ENCODE measurements at places on chromosomes 2 and 18.

DNA sequence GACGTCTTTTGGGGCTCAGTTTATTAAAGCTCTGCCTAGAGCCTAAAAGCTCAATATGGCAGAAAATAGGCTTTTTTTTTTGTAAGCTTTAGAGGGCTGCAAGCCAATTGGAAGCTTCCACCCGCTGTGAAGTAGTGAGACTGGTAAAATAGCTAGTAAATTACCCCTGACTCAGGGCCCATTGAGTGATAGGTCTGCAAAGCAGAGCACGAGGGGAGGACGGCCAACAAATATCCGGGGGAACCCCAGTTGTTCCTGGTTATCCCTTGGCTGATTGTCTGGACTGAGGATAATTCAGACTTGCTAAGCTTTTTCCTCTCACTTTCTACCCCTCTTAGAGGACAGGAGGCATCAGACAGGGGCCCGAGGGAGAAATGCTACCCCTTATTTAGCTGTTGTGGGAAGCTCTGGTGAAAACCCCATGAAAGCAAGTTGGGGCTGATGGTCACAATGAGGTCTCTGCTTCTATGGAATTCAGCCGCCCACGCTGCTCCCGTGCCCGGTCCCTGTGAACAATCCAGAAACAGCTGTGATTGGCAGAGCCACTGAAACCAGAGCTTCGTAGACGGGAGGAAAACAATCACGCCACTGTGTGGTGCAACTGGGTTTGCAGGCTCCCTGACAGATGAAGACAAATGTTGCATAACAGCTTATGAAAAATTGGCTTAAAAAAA, 141.9 kb upstream of the LGALSL start:
- DNase-seq = peak; percentile 71

DNA sequence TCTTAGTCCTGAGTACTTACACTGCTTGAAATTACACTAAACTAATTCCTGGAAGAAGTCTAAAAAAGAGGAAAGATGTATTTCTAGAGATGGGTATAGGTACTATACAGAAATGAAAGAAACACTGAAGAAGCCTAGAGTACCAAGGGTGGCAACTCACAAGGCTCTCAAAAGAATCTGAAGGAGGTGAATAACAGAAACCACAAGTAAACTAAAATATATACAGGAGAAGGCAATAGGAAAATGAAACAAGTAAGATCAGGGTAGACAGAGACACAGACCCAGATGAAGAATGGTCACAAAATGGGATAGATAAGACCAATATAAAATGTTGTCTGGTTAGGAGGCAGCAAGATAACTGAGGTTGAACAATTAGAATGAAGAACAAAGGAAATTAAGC, 59.9 kb downstream of the USP37 start:
- no peak for DNase-seq

GRCh38 chr18:67766930-67767329, 250.4 kb upstream of the DSEL start:
- DNase-seq = peak; percentile 40

DNA sequence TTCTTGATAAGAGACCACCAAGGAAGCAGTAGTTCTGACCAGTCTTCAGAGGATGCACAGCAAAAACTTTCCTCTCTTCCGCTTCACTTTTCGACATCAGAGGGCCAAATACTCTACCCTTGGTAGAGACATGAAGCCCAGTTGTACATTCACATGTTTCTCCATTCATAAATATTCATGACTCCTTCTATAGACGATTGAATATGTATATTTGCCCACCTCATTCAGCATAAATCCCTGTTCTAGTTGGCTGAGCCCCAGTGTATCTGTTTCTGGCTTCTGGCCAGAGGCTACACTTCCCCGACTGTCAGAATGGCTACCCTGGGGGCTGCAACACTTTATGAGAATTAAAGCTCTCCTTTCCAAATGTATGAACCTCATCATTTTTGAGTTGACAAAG, 258.5 kb downstream of the ASXL3 start:
- DNase-seq = no peak

DNA sequence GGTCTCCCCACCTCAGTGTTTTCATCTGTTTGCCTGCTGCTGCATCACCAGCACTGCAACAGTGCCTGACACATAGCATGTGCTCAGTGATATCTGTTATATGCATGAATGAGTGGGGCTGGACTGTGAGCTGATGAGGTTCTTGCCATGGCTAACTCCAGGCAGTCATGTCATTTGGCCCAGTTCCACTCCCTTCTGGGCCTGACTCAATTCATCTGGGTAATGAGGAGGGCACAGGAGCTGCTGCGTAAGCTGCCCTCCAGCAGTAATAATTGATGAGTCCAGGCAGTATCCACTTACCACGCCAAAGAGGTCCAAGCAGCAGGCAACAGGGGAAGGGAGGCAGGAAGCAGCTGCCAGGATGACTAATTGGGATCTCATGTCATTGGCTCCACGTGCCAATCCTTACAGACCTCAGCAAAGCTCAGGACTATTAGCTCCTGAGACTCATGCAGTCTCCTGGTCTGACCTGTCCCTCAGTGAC, 34.1 kb upstream of the MAT2A start:
- DNase-seq = peak; percentile 95

GRCh38 chr2:11478899-11479605, 13.1 kb upstream of the E2F6 start:
- DNase-seq = no peak

GRCh38 chr2:43024515-43025011, 201.8 kb downstream of the ZFP36L2 start:
- peak; percentile 36 for DNase-seq

DNA sequence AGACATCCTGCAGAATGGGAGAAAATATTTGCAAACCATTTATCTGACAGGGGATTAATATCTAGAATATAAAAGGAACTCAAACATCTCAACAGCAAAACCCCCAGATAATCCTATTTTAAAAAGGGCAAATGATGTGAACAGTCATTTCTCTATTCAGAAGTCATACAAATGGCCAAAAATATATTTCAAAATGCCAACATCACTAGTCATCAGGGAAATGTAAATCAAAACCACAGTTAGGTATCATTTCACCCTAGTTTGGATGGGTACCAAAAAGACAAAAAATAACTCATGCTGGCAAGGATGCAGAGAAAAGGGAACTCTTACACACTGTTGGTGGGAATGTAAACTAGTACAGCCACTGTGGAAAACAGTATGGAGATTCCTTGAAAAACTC, 70.0 kb downstream of the TBR1 start:
- peak; percentile 58 for DNase-seq

GRCh38 chr2:235135990-235136561, 184.3 kb downstream of the SH3BP4 start:
- peak; percentile 53 for DNase-seq

GRCh38 chr2:84995826-84996225, 24.9 kb downstream of the KCMF1 start:
- DNase-seq = no peak

DNA sequence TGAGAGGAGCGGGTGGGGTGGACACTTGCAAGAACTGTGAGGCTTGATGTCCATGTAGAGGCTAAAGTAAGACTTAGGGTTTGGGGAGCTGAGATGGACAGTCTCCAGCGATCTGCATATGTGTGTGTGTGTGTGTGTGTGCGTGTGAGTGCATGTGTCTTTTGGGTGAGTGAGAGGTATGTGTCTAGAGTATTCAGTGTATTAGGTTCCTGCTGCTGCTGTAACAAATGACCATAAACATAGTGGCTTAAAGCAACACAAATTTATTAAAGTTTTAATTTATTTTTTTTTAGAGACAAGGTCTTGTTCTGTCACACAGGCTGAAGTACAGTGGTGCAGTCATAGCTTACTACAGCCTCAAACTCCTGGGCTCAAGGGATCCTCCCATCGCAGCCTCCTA, 155.4 kb upstream of the SPRED2 start:
- no peak for DNase-seq

- DNase-seq = peak; percentile 46
These were observed 315.9 kb upstream of the THUMPD2 start for GRCh38 chr2:40095000-40095399.

DNA sequence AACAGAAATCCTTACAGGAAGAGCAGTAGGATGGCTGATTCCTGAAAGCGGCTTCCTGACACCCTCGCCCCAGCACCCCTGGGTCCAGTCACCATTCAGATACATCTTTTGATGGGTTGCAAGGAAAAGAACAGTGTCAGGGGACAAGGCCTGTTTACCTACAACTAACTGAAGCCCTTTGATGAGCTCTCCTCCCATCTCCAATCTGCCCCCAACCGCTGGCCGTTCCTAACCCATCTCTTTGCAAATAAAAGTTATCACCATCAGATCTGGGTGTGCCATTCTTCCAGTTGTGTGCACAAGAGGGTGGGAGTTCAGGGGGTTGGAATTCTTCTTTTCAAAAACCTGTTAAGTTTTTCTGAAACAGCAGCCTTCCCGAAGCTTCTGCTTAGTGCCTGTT, 48.9 kb downstream of the ARL4C start:
- DNase-seq = no peak

GRCh38 chr2:43318791-43319190, 92.4 kb upstream of the ZFP36L2 start:
- no peak for DNase-seq

DNA sequence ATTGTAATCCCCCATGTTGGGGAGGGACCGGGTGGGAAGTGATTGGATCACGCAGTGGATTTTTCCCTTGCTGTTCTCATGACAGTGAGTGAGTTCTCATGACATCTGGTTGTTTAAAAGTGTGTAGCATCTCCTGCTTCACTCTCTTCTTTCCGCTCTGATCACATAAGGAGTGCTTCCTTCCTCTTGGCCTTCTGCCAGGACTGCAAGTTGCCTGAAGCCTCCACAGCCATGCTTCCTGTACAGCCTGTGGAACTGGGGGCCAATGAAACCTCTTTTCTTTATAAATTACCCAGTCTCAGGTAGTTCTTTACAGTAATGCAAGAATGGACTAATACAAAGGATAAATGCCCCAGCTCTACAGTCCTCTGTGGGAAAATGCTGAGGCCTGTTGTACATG, 437.5 kb upstream of the NXPH2 start:
- no peak for DNase-seq

DNA sequence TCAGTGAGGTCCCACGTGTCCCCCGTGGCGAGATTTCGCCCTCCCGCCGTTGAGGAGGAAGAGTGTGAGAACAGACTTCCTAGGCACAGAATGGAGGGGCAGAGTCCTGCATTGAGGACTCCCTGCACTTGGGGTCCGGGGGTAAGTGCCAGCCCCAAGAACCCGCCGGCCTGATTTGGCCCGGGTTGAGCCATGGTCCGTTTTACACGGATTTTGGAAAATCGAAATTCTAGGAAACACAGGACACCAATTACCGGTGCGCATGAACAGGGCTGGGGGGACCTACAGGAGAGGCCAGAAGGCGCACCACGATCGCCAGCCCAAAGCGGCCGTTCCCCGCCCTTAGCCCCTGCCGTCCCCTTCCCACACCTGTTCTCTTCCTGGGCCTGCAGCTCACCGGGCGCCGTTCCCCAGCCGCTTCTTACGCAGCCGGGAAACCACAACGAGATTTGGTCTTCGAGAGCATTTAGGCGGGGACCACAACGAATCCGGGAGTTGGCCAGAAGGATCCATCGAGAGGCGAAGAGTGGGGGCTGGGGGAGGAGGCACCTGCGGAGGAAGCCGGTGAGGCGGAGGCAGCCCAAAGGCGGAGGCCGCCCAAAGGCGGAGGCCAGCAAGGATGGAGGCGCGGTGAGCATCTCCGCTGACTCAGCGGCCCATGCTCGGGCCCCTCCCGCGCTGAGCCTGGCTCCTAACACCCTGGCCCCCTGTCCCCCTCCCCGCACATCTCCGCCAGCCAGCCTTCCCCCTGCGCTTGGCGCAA, 464 bp upstream of the TLX2 start:
- DNase-seq = no peak

GRCh38 chr2:47237375-47238334, 82.5 kb upstream of the STPG4 start:
- no peak for DNase-seq

DNA sequence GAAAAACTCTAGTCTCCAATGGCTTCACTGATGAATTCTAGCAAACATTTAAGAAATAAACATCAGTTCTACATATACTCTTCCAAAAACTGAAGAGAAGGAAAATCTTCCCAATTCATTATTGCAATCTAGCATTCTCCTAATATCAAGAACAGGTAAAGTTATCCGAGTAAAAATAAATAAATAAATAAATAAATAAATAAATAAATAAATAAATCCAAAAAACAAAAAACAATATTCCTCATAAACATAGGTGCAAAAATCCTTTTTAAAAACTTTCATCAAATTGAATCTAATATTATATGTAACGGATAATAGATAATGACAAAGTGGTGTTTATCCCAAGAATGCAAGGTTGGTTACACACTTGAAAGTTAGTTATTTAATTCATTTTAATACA, 58.4 kb upstream of the TMEM247 start:
- no peak for DNase-seq

- DNase-seq = no peak
These were observed 1.2 kb downstream of the CNOT11 start for GRCh38 chr2:101253703-101254450.

DNA sequence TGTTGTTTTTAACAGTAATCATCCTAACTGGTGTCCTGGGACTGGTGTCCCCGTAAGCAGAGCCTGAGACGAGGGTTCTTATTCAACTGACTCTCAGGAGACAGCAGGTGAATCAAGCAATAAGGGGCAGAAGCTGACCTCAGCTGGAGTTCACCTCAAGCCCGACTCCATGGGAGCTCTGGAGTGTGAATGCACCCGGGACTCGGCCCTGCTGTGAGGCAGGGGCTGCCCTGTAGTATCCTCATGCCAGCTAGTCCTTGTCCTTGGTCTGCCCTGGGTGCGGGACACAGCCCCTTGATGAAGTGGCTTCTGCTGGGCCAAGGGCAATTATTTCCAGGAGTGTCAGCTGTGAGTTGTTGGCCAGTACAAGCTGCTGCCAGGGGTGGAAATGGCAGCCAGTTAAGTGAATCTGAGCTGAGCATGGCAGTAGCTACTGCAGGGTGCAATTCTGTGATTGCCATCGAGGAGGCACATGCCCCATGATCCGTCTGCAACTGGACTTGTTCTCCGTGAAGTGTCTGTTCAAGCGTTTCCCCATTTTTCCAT, 54.9 kb upstream of the OTOS start:
- no peak for DNase-seq

DNA sequence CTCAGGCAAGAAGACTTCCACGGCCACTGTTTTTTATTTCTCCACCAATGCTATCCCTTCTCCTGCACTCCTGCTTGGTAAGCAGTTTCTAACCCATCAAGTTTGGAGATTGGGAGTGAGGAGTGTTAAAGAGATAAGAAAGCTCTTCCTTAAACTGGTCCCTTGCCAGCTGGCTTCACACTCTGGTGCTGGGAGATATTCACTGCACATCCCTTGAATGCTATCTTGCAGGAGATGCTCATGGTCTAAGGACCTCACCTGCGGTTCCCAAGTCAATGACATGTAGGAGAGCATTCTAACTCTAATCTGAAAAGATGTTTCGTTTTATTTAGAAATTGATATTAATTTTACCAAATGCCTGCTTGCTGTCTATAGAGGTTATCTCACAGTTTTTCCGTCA, 28.2 kb upstream of the CYRIA start:
- no peak for DNase-seq

All from NCI-H226 (cell line).